Dorsolateral prefrontal cortex (tissue), 122 donors: ENCODE measurements at places on chromosomes 4 and X. TPM values are rescaled to one million over a fixed set of nuclear protein-coding genes. Genes with fewer than 3 reads are reported as not detected.

ASIC5 gene
- total RNA-seq = not detected

FDCSP gene
- total RNA-seq = not detected

UGT2B15 gene
- not detected for total RNA-seq

AMBN gene
- not detected for total RNA-seq

HMX1 gene
- 1.6 TPM for total RNA-seq

LRP2BP gene
- 9.4 TPM for total RNA-seq

ZNF157 gene
- 2.9 TPM for total RNA-seq

H2AZ1 gene
- 139 TPM for total RNA-seq

TMPRSS11B gene
- not detected for total RNA-seq

ITIH6 gene
- total RNA-seq = not detected

FAT1 gene
- total RNA-seq = 61.6 TPM
